ENCODE measurements at places on chromosomes 7 and 10.

DNA sequence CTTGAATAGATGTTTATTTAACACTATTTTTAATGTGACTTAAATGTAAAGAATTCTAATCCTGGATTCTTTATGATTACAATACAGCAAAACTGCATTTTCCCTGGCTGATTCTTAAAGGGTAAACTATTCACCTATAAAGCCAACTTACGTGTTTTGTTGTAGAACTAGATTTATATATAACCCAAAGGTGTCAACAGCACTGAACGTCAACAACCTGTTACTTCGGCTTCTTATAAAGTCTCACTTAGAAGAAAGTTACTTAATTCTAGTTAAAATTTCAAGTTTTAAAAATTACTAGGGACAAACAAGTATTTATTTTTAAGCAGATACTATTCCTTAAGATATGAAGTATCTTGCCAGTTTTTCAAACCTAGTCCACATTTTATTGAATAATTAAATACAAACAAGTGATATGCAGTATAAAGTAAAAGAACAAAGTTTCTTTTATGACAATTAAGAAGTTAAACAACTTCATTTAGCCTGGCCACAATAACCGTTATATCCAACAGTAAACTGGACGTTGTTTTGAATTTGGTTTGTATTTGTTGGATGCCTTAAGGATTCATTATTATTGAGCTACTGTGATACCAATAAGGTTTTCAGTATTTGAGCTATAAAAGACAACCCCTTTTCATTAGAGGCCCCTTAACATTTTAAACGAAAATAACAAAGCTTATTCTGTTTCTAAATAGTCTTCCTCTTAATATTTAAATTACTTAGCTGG, 83.1 kb downstream of the SNX10 start:
- no peak for DNase-seq

- DNase-seq = no peak
Observed at GRCh38 chr7:37128327-37129034, 320.2 kb downstream of the ELMO1 start.

DNA sequence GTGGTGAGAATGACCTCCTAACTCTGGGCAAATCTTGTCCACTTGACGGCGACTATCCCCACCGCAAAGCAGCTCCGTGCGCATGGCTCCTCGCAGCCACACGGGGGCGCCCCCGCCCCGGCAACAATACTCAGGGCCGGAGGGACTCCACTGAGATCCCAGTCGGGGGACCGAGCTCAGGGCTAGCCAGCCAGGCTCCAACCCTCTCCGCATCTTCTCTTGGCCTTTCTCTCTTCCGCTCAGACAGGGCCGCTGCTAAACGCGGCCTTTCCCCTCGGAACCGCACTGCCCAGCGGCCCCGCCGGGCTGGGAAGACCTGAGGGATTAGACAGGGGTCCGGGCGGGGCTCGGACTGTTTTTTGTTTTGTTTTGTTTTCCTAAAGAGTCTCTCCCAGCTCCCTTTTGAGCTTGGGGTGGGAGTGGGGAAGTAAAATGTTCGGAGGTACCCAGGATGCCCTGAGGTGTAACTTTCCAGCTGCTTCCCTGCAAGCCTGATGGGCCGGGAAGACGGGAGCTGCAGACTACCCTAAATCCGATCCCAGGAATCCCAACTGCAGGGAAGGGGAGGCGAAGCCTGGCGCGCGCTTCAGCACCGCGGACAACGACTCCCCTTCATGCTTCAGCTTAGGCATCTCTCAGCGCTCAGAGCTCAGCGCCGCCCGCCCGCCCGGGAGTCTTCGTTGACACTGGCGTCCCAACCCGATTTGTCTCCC, 2.7 kb downstream of the KCNIP2 start:
- peak; percentile 49 for DNase-seq

DNA sequence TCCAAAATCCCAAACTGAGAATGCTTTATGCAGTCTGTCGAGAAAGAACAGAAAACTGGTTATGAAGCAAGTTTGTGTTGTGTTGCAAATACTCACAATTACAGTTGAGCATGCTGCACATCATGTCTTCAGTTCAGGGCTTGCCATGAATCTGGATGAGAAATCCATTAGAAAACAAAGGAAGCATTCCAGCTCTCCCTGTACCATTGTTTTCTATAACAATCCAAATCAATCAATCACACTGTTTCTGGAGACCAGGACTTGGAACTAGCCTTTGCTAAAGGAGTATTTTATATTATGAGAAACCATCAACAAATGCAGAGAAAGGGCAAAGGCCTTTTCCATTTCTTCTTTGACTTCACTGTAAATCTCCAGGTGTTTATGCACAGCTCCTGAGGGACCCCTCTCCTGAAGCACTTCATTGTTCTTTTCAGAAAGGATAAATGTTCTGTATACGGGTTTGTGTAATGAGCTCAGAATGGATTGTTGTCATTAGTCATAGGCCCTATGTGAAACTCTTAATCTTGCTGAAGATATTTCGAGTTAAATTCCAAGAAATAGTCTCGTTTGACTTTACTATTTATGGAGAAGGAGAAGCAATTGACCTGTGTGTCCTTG, 364.7 kb upstream of the POM121L12 start:
- DNase-seq = no peak

GRCh38 chr10:132920101-132920925, 22.1 kb downstream of the CFAP46 start:
- no peak for DNase-seq

DNA sequence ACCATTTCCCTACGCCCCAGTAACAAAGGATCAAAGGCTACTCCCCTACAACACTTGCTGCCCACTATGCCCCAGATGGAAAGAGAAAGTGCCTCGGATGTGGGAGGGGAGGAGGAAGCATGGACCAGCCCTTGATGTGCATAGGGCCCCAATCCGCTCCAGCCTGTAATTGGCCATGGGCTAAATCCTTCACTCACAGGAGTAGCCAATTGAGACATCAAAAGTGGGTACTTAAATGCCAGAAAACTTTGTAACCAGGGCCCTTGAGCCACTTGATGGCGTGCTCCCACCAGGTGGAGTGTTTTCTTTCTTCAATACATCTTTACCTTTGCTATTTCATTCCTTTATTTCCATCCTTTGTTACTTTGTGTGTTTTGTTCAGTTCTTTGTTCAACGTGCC, 500.5 kb upstream of the LRRN3 start:
- DNase-seq = peak; percentile 3

DNA sequence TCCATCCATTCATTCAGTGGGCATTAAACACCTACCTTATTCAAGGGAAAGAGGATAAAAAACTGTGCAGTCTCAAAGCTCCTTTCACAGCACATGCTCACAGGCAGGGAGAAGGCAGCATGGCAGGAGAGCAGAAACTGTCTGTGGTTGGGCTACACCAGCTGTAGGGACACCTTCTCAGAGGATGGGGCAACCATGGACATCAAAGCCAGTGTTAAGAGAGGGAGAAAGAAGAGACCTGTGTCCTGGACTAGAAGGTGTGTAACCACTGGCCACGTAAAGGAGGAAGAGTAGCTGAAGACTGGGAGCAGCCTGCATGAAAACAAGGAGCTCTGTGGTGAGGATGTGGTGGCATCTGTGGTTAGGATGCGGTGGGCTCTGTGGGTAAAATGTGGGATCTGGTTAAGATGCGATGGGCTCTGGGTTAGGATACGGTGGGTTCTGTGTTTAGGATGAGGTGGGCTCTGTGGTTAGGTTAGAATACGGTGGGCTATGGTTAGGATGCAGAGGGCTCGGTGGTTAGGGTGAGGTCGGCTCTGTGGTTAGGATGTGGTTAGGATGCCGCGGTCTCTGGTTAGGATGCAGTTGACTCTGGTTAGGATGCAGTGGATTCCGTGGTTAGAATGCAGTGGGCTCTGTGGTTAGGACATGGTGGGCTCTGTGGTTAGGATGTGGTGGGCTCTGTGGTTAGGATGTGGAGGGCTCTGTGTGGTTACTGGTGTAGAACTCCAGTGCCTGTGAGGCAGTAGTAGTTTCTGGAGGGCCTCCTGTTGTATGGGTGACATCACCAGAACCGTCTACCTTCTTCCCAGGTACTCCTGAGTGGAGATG, 197.6 kb downstream of the WDR37 start:
- DNase-seq = no peak
